ENCODE measurements at places on chromosomes 4 and X. TPM values are rescaled to one million over a fixed set of nuclear protein-coding genes. Genes with fewer than 3 reads are reported as not detected.
A peak's percentile ranks its signal among the peaks of the same experiment; 100 is the strongest.

GRCh38 chrX:48456628-48457331 is 13.3 kb downstream of the SLC38A5 start:
- no peaks in the 10 kb centered on the region for H3K36me3 ChIP-seq
- DNase-seq = peak; percentile 16
- H3K27me3 ChIP-seq = no peaks in the 10 kb centered on the region
- H3K4me1 ChIP-seq = no peaks in the 10 kb centered on the region
- no peak overlapping the region for H3K27ac ChIP-seq
- H3K4me3 ChIP-seq = no peak overlapping the region

DNA sequence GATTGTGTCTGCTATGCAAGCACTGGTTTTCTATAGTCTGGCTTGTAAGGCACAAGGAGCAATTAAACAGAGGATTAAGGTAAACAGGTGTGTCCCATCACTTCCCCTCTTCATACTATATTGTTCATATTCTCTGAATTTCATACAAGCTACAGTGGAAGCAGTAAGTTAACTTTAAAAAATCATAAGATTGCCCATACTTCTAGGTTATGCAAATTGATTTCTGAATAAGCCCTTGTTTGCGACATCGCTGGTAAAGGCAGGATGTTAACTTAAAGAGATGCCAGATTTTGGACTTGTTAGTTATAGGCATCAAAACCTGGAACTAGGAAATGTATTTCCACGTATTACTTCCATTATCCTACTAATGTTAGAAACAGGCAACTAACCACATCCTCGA is 1.0 kb upstream of the TMEM131L start:
- no peaks in the 10 kb centered on the region for H3K27me3 ChIP-seq
- H3K4me1 ChIP-seq = no peaks in the 10 kb centered on the region
- no peak for DNase-seq
- peak overlapping the region; percentile 90 for H3K4me3 ChIP-seq
- H3K27ac ChIP-seq = peak overlapping the region; percentile 79
- H3K36me3 ChIP-seq = no peaks in the 10 kb centered on the region

GRCh38 chr4:169246279-169246678 is 24.5 kb downstream of the SH3RF1 start:
- DNase-seq = no peak
- peaks cover 27% of the 10 kb centered on the region for H3K4me1 ChIP-seq
- H3K27ac ChIP-seq = no peak overlapping the region

GRCh38 chr4:33890841-33891240 is 2353.5 kb downstream of the ARAP2 start:
- H3K4me3 ChIP-seq = no peak overlapping the region
- H3K4me1 ChIP-seq = no peaks in the 10 kb centered on the region
- no peaks in the 10 kb centered on the region for H3K36me3 ChIP-seq
- no peak overlapping the region for H3K27ac ChIP-seq

- no peaks in the 10 kb centered on the region for H3K36me3 ChIP-seq
- H3K4me1 ChIP-seq = no peaks in the 10 kb centered on the region
- no peaks in the 10 kb centered on the region for H3K27me3 ChIP-seq
- no peak overlapping the region for H3K27ac ChIP-seq
Measured at GRCh38 chrX:100435726-100436125, 25.7 kb upstream of the PCDH19 start.

Gene CPLX1
- total RNA-seq = 2.3 TPM

All from right atrium auricular region (tissue), 2 donors.